ENCODE measurements at places on chromosomes 1 and 21. TPM values are rescaled to one million over a fixed set of nuclear protein-coding genes. Genes with fewer than 3 reads are reported as not detected.

The CNR2 gene
- 0.01 TPM for polyA plus RNA-seq

The RNF186 gene
- polyA plus RNA-seq, result not detected

The MATN1 gene
- polyA plus RNA-seq, result not detected

The INSRR gene
- polyA plus RNA-seq, result 0.01 TPM

DNA sequence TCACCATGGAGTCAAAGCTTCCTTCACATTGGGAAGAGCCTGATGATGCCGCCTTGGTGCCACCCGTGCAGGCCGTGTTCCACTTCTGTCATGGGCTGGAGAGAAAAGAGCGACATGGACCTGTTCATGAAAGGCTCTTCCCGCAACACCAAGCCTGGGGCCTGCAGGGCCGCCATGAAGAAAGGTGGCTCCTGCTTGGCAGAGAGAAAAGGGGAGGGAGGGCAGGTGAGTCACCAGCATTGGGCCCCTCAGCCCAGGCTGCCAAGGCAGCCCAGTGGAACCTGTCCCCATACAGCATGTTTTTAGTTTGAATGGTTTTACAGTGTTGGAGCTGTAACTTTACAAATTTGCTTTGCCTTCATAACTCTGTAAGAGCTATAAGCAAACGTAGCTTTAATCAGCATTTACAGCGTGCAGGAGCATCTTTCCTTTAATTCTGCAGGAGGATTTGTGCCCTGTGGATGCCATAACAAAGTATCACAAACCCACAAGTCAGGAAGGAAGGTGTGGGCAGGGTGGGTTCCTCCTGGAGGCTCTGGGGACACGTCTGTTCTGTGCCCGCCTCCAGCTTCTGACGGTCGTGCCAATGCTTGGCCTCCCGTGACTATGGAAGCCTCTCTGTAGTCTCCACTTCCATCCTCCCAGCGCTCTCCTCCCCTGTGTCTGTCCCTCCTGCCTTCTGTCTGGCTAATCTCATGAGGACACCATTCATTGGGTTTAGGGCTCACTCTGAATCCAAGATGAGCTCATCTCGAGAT lies 49.1 kb downstream of the RIPK4 start:
- no peak for DNase-seq

DNA sequence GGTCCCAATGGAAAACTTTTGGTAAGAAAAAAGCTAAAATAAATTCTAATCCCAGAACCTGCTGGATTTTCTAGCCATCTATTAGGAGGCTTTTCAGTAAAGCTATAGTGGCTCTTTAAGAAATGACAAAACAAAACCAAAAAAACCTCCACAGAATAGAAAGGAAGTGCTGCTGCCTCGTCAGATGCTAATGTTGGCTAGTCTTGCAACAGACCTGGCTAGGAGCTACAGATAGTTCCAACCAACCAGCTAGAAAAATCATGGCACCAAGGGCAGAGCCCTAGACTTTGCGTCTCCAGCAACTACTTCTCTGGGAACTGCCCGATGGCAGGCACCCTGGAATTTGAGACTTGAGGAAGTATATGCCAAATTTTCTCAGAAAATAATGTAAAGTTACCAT lies 7.6 kb downstream of the CD101 start:
- DNase-seq, result no peak

DNA sequence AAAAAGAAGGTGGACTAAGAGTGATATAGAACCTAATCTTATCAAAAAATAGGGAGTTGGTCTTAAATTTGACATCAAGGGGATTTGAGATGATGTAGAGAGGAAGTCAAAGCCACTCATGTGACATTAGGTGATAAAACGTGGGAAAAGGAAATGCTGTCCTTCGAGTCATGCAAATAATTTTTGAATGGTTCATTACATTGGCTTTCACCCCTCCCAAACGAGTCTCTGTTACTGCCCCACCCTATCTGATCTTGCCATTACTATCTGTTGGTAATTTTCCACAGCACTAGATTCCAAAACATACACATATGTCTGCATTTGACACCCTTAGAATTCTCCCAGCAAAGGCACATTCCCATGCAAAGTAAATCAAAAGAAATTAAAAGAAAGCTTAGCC lies 531.1 kb upstream of the ADAMTS5 start:
- DNase-seq, result no peak

DNA sequence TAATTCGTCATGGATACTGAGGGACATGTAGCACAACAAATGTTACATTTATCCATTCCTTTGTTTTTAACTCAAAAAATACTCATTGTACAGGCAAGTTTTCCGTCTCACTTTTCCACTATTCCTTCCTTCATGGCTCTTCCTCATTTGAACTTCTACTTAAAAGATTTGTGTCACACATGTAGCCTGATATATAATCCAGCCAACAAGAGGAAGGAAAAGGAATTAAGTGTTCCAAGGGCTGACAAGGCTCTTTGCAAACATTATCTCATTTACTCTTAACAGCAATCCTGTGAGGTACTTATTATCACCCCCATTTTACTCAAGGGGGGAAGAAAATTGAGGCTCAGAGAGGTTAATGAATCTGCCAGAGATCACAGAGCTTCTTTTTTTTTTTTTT lies 22.9 kb downstream of the CD244 start:
- no peak for DNase-seq

GRCh38 chr1:154970631-154971340 lies at the start of gene SHC1:
TSS of gene SHC1 (minus strand) at chr1:154970747. CDS start at chr1:154970526, 221 bp downstream.
- DNase-seq, result peak; percentile 91

DNA sequence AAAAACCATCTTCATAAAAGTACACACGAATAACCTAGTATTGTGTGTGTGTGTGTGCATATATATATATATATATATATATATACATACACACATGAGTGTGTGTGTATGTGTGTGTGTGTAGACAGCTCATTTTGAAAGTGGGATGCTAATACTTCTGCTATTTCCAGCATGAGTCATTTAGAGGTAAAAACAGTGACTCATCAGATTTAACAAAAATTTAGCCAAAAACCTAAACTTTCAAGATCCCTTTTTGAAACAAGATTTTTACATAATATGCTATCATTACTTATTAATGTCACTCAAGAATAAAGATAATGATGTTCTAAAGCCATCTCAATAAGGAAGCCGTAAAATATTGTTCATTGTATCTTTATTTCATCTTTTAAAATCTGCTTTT lies 35.6 kb upstream of the ADGRL4 start:
- DNase-seq, result no peak

GRCh38 chr1:77873461-77873860 lies 15.0 kb upstream of the NEXN start:
- DNase-seq, result no peak

DNA sequence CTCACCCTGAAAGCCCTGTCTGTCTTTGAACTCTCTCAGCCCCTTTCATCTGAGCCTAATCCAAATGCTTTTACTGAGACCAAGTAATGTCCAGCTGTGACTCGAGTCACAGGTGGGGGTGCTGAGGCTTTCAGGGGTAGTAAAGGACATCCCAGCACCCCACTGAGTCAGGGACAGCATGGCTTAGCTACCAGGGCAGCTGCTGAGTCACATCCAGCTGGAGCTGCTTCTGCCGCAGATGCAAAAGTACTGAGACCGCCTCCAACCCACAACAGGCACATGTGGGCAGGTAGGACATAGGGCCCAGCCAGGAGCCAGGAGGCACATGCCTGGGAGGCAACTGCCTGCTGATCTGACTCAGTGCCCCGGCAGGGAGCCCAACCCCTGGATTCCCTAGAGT lies 6.7 kb upstream of the VSIG8 start:
- no peak for DNase-seq

DNA sequence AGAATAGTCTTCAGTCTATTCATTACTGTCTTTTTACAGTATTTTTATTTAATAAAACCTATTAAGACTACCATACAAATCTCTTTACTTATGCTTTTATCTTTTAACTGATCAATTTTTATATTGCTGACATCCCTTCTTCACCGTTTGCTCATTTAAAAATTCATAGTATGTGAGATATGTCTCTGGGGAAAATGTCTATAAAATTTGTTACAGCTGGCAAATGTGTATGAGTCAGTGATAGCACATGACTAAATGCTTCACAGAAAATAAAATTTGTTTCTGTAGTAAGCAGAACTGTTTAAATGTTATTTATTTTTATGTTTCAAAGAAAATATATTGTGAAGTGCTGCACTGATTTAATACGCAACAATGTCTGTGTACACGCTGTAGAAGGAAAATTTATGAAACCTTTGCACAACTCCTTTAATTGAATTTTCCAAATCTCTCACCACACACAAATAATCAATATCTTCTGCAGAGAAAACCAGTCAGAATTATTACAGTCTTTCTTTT lies 74.2 kb downstream of the ITGB3BP start:
- DNase-seq, result no peak
